ENCODE measurements at places on chromosomes 1 and 21.

DNA sequence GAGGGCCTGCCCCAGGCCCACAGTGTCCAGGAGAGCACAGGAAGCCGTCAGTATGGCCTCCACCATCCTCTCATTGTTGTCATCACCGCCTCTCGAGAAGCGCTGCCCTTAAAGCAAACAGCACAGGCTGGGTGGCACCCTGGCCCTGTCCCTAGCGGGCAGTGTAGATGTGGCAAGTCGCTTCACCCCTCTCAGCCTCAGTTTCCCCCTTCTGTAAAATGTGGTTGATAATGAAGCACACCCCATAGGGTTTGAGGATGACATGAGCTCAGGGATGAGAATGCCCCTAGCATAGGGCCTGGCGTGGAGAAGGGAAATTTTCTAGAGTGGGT is 13.4 kb downstream of the PLA2G2F start:
- no peak for DNase-seq

GRCh38 chr1:30521261-30521865 is 202.0 kb downstream of the MATN1 start:
- DNase-seq: no peak

- no peak for DNase-seq
Observed at GRCh38 chr1:28240024-28240423, 4.1 kb downstream of the ATP5IF1 start.

DNA sequence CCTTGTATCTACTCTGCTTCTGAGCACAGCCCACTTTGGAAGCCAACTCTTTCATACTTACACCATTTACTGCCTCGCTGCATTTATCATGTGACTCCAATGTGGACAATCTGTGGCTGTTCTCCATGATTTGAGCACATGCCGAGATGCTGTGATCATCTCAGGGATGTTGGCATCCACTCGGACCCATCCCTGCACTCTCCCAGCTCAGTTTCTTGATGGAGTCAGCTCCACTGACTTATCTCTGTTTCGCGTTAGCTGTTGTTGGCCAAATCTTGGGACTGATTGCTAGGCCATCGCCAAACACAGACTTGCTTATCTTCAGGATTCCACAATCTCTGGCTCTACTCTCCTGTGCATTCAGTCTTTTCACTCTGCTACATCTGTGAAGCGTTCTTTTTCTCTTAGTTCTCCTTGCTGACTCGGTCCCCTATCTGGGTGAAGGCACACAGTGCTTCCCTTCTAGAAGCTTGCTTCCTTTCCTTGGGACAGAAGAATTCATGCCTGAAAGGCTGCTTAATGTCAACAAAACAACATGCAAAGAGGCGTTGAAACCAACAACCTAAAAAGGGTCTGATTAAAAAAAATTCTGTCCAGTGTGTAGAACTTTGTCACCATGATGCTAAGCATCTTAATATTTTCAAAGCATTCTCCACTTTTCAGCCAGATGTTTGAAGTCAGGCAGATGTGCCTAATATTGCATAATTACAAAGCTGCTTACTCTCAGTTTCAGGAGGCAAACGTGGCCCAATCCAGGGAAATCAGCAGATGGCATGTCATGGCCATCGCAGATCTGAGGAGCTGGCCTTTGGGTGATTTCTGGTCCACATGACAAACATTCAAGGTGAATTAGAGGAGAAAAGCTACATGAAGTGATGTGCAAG is 120.7 kb downstream of the NGF start:
- no peak for DNase-seq

- DNase-seq: no peak
Observed at GRCh38 chr1:187876775-187877174, 1048.0 kb downstream of the PLA2G4A start.

GRCh38 chr1:106366627-106367319 is 689.7 kb upstream of the PRMT6 start:
- DNase-seq: no peak

DNA sequence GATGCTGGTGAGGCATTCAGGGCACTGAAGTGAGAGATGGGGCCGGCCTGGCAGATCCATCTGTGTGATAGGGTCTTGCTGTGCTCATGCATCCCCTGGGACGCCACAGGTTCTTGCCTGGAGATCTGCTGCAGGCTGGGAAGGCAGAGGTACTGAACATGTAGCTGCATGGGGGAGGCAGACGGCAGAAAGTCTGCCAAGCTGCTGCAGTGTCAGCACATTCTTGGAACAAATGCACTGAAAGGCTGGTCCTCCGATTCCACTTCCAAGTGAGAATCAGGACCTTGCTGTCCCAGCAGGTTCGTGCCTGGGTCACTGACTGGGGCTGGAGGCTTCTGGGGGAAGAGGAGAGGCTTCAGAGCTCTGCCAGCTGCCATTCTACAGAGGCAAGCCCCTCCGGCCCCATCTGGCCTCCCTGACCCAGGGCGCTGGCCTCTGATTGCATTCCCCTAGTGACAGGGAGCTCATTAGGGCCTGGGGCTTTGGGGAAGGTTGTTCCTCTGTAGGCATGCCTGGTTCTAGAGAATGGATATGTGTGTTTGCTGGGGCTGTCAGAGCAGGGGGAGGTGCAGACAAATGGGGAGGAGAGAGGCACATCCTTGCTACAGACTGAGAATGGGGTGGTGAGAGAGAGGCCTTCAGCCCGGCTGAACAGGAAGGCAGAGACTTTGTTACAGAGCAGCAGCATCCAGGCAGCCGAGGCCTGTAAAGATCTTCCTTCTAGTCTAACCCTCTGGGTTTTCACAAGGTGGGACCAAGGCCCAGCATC is 174.0 kb downstream of the TRABD2B start:
- DNase-seq: no peak

DNA sequence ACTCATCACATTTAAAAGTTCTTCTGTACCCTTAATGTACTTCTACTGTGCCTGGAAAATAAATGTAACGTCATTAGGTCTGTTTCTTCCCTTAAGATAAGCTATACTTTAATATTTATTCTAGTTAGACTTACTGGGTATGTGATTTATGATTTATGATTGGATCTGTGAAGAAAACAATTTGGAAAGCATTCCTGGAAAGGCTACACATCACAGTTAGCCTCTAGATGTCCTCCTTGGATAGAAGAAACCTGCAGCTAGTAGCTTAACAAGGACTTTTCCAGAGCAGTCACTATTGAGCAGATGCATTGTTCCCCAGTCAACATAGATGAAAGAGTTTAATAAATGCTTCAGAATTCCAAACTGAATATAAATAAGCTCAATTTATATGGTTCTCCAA is 22.2 kb upstream of the ABL2 start:
- peak; percentile 67 for DNase-seq

DNA sequence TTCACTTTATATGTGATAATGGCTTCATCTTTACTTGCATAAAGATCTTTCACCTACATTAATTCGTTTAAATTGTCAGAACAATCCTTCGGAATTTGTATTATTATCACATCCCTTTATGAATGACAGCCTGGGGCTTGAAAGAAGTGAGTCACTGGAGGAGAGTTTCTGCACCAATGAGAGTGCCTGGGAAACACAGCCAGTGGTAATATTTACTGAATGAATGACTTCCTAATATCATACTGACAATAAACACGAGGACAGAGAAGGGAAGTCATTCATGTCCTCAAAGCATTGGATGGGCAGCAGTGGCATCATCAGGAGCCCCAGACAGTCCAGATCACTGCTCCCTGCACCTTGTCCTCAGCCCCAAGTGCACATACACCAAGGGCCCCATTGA is 40.7 kb upstream of the PDE4B start:
- DNase-seq: no peak

GRCh38 chr1:227790034-227790400 is 25.5 kb upstream of the PRSS38 start:
- DNase-seq: no peak

DNA sequence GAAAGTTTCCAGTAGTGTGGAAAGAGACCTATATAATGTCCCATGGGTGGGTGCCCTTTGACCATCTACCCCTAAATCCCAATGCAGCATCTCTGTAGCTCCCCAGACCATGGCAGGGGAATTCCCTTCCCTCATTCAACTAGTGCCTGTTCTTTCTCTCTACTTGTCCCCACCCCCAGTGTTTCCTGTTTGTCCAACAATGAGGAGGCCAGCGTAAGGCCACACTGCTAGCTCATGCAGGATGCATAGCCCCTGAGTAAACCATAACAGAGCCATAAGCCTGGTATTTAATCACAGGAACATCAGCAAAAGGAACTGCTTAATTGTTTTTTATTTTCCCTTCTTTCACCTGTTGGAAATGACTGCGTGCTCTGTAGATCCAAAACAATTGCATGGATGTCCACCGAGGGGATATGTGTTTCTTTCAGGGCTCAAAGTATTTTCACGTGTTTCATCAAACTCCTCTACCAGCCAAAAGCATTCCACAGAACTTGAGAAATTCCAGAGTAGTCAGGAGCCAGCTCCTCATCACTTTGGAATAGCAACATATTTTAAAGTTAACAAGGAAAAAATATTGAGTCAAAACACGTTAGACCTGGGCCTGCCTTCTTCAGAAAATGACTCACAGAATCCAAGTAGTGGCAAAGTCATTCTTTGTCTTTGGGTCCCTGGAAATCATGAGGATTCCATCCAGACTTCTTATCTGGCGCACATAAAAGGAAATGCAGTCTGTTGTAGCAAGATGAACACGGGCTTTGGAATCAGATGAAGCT is 162.5 kb upstream of the SGIP1 start:
- DNase-seq: no peak

DNA sequence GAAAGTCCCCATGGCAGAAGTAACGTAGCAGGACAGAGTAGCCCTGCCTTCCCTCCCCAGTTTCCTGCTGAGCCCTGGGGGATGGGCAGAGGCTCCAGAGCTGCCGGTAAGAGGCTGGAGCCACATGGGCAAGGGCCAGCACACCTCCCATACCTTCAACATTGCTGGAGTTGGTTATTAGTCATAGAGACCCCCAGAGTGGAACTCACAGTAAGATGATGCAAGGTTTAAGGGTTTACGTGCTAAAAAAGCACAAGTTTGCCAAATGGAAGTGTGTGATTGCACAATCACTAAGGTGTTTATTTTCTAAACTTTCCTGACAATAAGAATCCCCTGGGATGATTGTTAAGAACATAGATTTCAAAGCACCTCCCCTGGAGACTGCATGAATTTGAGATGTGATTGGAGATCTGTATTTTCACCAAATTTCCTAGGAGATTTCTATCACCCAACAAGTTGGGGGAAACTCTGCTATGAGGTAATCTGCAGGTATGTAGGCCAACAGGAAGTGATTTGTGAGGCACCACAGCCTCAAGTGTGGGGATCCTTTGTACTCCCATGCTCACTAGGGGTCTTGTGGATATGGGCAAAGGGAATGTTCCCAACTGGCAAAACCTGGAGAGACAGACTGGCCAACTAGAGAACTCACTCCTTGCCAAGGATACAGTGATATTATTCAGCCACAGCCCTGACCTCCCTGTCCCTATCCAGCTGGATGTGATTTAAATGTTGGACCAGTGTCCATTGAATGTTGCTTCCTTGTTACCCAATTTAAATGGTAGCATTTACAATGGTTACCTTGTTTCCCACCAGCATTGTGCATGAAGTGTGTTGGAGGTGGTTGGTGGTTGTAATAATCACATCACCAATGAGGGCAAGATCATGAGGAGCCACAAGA is 37.1 kb upstream of the CSF1 start:
- no peak for DNase-seq

DNA sequence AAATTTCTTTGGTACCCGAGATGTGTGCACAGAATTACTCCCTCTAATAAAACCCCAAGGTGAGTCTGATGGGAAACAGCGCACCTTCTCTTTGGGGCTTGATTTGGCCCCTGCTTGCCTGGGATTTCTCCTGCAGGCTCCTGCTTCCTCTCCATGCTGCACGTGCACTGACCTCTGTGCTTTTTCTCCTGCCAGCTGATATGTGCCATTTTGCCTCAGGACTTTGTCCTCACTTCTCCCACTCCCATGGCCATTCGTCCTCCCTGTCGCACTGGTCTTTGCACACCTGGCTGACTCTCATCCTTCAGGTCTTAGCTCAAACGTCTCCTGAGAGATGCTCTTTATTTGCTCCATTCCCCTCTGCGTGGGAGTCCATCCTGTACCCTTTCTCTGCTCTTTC is 1.2 kb downstream of the CBR1 start:
- no peak for DNase-seq

DNA sequence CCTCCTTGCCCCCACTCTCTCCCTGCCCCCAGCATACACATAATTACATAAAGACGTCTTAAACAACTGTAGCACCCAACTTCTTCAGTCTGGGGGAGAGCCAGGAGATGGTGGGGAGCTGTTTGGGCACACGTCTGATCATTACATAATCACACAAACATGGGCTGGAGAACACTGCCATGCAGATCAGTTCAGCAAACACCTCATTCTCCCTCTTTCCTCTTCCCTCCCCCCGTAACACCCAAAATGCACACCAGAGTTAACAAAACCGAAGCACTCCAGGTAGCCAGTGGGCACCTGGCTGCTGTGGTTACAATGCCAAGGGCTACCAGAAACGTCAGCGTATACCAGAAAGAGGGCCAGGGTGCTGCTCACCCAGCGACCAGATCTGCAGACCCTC is 1.6 kb downstream of the HIVEP3 start:
- no peak for DNase-seq

GRCh38 chr1:27372022-27372807 is 2.4 kb downstream of the FCN3 start:
- DNase-seq: no peak

- no peak for DNase-seq
Observed at GRCh38 chr21:32181457-32181856, 97.4 kb downstream of the MIS18A start.
